ENCODE measurements at places on chromosomes 12 and 14.

DNA sequence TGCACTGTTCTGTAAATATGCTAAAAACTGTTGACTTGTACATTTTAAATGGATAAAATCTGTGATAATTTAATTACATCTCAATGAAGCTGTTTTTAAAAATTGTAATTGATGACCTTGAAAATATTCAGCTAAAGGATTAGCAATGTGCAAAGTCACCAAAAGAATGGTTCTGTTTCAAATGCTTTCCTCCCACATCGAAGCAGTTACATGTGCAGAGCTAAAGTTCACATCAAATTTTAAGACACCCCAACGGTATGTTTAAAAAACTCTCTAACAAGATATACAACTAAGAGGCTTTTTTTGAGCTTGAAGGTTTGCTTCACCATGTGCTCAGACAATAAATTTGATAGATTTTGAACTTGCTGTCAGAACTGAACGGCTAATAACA is 114.6 kb upstream of the KRAS start:
- no peak for DNase-seq

GRCh38 chr12:103801709-103802585 is 39.1 kb downstream of the NT5DC3 start:
- DNase-seq, result no peak

GRCh38 chr14:20332788-20333493 is at the start of gene CCNB1IP1:
Gene CCNB1IP1, minus strand, starts transcription at chr14:20333279. Its CDS starts 16,756 bp downstream, at chr14:20316523.
- DNase-seq, result peak; percentile 84

DNA sequence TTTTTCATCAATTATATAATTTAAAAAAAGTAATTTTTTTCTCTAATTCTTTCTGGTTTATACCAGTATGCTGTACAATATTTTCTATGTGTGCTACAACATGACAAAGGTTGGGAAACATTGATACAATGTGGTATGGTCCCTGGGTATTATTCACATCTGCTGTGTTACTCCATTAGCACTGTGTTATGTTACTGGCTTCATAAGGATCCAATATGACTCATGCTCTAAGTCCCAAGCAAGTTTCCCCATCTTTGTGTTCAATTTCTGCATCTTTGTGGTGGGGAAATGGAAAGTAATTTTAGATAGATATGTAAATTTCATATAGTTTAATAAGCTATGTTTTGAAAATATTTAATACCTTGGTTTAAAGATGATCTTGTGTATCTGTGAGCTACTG is 35.8 kb downstream of the FBXO33 start:
- DNase-seq, result no peak

All from skeletal muscle cell (primary cell).